GM23248 (cell line): ENCODE measurements at places on chromosomes 5 and 9.

DNA sequence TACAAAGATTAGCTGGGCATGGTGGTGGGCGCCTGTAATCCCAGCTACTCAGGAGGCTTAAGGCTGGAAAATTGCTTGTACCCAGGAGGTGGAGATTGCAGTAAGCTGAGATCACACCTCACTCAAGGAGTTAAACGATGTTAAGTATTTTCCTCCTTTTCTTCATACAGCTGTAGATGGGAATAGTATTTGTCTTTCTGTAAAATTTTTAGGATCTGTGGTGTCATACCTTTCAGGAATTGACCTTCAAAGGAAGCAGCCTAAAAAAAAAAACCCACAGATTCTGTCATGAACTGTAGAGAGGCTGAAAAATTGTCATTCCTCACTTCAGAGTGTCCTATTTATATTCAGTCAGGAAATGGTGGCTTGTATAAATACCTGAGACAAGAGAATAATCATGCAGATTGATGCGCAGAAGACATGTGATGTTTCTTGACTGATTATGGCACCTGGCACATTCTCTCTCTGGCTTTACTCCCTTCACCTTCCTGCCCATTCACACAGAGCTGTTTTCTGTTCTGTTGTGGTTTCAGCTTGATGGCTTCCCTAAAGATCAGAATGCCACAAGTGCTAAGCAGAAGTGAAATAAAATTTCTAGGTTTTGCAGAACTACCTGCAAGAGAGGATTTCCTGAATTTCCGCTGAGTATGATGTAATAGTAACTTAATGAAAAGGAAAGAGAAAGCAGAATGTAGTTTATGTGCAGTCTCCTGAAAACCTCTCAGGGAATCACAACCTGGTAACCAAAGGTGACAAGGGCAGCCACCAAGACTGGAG, 3.8 kb downstream of the IFNA1 start:
- no peak for DNase-seq

- DNase-seq = peak; percentile 48
Measured at GRCh38 chr5:19837536-19838174, 150.3 kb downstream of the CDH18 start.

GRCh38 chr5:160477266-160477970, 55.8 kb downstream of the PTTG1 start:
- no peak for DNase-seq

DNA sequence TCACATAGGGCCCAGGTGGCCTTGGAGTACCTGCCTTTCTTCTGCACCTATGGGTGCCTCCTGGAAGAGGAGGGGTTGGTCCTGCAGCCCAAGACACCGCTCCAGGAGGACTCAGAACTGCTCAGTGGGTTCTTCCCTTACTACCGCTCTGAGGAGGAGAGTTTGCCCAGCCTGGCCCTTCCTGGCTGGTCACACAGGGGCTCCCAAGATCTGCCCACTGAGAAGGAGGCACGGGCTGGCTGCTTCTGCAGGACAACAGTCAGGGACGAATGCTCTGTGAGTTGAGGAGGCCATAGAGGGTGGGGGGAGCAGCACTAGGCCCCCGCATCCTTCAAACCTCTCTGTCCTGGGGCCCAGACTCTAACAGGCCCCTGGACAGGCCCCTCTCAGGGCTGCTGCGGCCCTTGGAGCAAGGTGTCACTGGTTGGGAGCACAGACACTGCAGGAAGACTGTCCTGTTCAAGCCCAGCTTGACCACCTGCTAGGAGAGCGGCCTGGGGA, 9.9 kb upstream of the SLC25A48 start:
- DNase-seq = no peak

DNA sequence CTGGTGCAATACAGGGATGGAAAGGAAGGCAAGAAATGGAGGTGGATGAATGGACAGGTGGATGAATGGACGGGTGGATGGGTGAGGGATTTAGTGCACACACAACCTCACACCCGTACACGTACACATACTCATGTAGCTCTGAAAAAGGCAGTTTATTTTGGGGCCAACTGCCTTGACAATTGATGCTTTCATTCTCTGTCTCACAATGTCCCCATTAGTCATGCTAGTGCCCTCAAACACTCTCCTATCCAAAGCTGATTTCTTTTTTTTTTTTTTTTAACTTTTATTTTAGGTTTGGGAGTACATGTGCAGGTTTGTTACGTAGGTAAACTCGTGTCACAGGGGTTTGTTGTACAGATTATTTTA, 495.0 kb downstream of the DMAC1 start:
- no peak for DNase-seq

GRCh38 chr5:139669662-139670368, 21.7 kb downstream of the CXXC5 start:
- DNase-seq = no peak

- peak; percentile 28 for DNase-seq
Measured at GRCh38 chr5:172646716-172647285, 5.7 kb downstream of the NEURL1B start.

GRCh38 chr9:133463234-133463863, 3.6 kb downstream of the CACFD1 start:
- DNase-seq = no peak

GRCh38 chr9:33263131-33264002, 1.1 kb downstream of the BAG1 start:
- DNase-seq = peak; percentile 68

DNA sequence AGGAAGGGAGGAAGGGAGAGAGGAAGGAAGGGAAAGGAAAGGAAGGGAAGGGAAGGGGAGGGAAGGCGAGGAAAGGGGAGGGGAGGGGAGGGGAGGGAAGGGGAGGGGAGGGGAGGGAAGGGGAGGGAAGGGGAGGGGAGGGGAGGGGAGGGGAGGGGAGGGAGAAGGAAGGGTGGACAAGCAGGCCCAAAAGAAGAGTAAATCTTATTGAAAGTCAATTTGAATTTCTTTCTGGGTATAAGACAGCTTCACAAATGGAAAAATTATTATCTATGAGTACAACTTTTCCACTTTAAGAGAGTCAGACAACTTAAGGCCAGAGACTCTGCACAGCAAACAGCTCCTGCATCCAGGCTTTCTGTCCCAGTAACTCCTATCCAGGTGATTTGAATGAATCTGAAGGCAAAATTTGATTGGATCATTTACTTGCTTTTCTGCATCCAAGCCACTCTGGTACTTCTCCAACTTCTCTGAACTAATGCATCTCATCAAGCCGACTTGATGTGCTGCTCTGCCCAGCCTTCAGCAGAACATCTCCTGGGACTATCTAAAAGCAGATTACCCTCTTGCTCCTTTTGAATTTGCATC, 363.4 kb upstream of the KIF2A start:
- DNase-seq = no peak

- no peak for DNase-seq
Measured at GRCh38 chr5:133480866-133481265, 131.5 kb downstream of the FSTL4 start.

DNA sequence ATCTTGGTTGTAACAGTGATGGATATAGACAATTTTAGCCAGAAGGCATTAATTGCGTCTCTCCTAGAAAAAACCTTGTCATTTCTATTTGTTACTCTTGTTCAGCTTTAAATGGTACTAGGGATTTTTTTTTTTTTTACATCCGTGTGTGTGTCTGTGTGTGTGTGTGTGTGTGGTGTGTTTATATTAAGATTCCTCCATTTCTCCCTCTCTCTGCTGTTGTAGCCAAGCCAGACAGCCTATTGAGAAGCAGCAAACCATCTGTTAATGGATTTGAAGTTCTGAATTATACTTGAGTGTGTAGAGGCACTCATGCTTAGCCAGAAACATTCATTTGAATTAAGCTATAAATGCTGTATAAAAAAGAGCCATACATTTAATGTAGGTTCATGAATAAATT, 72.3 kb downstream of the SLF1 start:
- DNase-seq = no peak

DNA sequence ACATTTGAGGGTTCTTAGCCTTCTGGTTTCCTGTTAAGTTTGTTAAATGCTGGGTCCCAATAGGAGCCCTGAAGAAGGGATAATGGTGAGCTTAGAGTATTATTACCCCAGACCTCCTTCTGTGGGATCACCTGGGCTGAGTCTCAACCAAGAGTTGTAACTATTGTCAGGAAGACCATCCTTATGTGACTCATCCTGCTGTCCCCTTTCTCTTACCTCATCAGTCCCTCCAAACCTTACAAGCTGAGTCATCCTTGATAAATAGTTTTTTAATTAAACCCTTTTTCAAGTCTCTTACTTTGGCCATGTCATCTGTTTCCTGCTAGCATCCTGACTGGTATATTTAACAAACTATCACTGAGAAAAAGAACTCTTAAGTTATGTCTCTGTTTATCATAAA, 502.8 kb downstream of the LRRC70 start:
- no peak for DNase-seq

DNA sequence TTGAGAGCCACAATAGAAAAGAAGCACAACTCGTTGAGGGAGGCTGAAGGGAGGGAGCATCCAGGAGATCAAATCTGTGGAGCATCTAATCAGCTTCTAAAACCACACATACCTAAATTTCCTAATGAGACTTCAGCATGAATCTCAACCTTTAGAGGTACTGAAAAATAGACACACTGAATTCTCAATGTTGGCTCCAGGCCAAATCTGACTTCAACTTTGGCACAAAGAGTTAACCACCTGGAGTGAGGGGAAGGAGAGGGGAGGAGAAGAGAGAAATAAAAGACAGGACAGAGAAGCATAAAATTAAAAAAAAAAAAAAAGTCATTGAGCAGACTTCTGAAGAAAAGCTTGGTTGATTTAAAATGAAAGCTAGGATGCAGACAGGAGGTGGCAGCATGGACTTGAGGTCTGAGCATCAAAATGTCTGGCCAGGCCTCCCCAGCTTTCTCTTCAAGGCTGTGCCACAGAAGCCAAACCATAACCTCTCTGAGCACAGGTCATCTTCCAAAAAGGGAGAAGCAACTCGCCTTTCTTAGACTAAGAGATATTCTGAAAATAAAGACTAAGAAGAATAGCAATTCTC, 205.6 kb downstream of the DENND1A start:
- DNase-seq = peak; percentile 69

DNA sequence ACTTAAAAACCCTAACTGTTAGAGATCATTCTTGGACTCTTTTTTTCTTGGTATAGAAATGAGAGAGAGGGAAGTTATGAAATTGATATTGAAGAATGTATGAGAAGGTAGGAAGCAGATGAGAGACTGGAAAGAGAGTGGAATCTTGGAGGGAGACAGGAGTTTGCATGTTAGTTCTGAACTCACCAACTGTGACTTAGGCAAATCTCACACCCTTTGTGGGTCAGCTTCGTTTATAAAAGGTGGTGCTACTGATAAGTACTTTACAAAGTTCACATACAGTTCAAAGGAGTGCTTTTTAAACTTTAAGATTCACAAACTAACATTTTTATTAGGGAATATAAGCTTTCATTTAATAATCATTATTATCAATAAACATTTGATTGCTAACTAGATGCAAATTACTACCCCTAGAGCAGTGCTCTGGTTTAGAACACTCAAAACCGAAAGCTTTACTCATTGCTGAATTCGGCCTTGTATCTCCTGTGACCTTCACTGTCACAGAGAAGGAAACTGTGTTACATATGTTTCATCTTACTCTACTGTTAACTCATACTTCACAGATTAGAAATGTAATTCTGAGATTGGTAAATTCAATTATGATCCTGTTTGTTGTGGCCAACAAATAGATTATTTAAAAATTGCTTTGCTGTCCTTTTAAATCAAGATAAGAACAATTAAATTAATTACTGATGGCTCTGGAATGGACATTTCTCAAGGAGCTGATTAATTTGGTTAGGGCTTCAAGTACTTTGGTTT, 143.2 kb downstream of the RMI1 start:
- no peak for DNase-seq

- DNase-seq = no peak
Measured at GRCh38 chr5:135951257-135951656, 3.5 kb downstream of the LECT2 start.
